ENCODE measurements at places on chromosomes 4 and X.

GRCh38 chr4:23993373-23993772, 103.5 kb upstream of the PPARGC1A start:
- DNase-seq = no peak

GRCh38 chrX:30819080-30819479, 70.0 kb downstream of the TAB3 start:
- no peak for DNase-seq

- no peak for DNase-seq
Measured at GRCh38 chrX:12390301-12390700, 252.0 kb downstream of the FRMPD4 start.

GRCh38 chrX:8657883-8658282, 74.1 kb downstream of the ANOS1 start:
- DNase-seq = no peak

DNA sequence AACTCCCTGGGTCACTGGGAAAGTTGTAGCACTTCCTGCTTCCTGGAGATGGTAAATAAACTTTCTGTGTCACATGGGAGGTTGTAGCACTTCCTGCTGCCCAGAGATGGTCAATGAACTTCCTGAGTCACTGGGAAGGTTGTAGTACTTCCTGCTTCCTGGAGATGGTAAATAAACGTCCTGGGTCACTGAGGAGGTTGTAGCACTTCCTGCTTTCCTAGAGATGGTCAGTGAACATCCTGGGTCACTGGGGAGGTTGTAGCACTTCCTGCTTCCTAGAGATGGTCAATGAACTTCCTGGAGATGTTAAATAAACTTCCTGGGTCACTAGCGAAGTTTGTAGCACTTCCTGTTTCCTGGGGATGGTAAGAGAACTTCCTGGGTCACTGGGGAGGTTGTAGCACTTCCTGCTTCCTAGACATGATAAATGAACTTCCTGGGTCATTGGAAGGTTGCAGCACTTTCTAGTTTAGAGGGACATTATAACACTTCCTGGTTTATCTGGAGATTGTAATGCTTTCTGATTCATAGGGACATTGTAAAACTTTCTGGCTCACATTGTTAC, 62.3 kb upstream of the CD99 start:
- no peak for DNase-seq

DNA sequence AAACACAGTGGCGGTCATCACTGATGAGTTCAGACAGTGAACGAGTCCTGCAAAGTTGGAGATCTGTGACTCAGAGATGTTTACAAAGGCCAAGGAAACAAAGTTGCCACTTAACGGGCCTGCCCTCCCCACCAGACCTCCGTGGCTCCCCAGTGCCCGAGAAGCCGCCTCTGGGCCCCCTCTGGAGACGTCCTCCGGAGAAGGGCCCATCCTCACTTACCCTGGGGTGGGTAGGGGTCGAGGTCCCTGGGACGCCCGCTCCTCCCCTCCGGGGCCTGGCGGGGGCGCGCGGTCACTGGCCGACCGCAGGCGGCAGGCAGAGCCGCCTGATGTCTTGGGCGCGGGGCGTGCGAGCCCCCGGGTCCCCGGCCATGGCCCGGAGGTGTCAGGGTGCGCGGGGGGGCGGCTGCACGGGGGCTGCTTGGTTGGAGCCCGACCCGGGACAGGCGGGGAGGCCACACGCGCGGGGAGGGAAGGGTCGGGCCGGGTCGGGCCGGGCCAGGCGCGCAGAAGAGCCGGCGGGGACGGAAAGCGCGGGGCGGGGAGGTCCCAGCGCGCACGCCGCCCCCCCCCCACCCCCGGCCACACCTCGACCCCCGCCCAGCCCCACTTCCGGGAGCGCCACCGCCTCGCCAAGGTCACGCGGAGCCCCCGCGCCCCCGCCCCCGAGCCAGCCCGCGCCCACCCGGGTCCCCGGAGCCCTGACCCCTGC, 529 bp downstream of the DHRSX start:
- DNase-seq = no peak

DNA sequence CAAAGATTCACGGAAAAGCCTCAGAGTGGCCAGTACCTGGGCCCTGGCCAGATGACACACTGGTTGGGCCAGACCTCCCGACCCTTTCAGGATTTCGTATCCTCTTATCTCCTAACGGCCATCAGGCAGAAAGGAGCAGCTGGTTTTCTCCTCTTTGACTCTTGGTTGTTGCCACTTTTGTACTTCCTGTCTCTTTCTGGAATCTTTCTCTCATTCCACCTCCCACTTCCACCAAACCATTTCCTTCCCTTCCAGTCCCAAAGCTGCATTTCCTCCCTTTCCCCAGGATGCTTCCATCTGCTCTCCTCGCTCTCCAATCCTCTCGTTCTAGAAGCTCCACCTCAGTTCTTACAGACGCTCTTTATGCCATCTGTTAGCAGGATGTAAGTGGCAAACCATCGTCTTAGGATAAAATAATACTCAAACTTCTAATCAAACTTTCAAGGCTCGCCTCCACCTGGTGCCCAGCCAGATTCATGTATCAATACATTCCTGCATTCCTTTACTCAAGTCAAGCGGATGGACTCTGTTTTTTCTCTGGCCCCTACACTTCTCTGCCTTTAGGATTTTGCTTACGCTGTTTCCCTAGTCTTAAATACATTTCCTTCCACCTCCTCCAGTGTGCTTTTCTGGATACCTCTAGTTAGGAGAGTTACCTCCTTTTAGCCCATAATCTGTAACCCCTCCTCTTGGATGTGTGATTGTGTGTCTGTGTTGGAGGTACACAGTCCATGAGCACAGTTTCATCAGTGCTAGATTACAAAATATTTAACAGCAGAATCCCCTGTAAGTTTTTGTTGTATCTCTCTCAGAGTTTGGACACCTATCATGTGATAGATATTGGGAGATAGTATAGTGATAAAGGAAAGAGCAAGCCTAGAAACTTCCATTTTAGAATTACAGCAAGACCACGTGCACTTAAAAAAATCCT, 70.4 kb downstream of the LDB2 start:
- DNase-seq = no peak

DNA sequence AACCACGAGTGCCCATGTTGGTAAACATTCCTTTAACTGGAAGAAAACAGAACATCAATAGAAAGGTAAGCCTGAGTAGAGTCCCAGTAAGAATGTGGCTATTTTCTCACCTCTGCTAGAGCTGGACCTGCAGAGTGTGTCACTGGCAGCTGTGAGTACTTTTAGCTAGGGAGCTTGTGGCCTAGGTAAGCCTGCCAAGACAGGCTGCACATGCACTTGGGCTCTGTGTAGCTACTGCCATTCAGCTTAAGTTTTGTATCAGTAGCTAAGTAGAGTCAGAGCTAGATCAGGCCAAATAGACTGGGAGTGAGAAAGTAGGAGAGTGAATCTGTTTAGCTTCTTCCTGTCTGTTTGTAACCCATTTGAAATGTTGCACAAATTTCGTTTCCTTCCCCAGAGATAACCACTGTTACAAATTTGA, 35.3 kb downstream of the RBPJ start:
- DNase-seq = no peak

GRCh38 chr4:143225167-143225566, 40.5 kb downstream of the USP38 start:
- no peak for DNase-seq

DNA sequence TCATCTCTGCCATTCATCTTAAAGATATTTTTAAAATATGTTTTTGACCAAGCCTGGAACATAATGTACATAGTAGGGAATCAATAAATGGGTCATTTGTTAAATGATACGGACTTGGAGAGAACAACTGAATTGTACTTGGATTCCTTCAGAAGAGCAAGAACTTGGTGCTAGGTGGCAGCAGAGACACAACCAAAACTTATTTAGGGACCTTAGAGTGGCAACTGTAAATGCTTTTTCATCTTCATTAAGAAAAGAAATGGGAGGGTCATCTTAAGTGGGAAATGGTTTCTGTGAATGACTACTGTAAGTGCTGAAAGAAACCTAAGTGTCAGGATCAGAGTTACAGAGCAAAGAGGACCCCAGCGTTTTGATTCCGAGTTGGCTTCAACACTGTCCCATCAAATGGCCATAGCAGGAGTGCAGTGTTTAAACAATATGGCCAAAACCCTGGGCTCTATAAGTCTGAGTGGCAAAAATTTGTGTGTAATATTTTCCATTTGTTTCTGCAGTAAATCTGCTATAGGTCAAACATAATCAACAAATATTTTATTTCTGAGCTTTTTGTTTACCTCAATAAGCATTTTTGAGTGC, 213.6 kb downstream of the PALLD start:
- DNase-seq = no peak

DNA sequence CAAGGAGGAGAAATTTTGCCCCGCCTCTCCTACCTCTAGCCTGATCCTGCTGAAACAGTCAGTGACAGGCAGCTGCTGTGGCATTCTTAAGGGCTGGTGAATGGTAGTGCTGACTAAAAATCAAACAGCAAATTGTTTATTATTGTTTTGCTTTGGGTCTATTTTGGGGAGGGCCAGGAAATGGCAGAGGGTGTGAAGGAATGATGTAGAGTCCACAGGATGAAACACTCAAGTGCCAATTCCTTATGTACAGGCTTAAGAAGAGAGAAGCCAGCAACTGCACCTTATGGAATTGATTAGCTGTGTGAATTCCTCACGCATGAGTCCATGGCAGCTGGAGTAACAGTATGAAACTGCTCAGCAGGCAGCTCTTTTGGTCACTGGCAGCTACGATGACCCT, 39.7 kb downstream of the VEGFC start:
- DNase-seq = no peak

GRCh38 chr4:70772929-70773555, 51.3 kb downstream of the RUFY3 start:
- no peak for DNase-seq

- no peak for DNase-seq
Measured at GRCh38 chr4:2051086-2051485, 8.0 kb upstream of the NAT8L start.

DNA sequence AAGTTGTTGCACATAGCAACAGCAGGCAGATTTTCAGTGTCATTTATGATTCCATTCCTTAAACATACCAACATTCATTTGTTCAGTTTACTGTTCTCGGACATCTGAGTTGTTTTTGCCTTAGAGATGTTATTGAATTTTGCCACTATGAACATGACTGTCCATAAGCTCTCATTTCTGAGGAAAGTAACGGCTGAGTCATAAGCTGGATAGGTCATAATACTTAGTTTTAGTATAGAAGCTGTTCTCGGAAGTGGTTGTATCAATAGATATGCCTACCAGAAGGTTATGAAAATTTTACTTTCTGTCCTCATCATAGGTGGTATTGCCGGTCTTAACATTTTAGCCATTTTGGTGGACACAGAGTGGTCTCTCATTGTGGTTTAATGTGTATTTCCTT, 157.1 kb upstream of the CLNK start:
- DNase-seq = no peak

DNA sequence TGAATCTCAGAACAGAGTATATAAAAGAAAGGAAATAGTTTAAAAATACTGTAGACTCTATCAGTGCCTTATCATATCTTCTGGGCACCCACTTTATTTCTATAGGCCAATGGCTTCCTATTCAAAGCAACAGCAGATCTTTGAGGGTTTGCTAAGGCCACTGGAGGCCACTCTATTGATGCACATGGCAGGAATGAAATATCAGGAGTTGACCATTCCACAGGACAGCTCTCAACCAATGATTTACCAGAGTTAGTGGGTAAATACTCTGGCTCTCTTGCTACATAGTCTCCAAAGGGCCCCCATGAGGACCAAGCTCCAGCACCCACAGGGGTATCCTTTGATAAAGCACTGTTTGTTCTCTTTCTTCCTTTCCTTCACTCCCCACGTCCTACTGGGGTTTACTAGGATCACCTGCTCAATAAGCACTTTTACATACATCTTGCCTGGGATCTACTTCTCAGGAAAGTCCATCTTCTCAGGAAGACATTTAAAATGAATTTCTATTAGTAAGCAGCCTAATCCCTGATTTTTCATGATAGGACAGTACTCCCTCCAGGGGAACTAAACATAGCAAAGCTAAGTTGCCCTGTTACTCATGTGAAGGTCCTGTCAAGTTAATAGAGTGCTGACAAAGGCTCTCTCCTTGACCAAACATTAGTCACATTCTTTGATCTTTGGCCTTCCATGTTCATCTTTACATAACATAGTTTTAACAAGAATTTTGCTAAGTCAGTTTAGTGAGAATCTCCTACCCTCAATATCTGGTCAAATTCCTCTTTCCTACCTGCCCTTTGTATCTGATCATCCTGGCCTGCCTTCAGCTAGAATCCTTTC, 459.7 kb downstream of the GRXCR1 start:
- no peak for DNase-seq

GRCh38 chr4:174538123-174538875, 16.0 kb upstream of the HPGD start:
- no peak for DNase-seq

DNA sequence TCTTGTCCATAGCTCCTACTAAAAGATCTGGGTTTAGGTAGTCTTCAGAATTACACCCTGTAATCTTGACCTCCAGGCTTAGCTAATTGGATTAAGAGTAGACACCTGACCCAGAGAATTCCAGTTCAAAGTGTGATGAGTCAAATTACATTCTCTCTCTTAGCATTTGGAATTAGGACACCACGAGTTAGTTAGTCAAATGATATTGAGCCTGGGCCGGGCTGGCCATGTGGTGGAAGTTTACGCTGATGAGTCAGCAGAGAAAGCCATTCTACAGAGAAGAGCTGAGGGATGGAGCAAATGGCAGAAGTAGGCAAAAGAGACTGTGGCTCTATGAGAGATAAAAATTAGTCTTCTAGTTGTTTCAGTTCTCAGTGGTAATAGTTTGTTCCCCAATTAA, 31.1 kb downstream of the CEP44 start:
- DNase-seq = no peak

- DNase-seq = no peak
Measured at GRCh38 chr4:27861381-27861787, 1000.7 kb downstream of the STIM2 start.

- DNase-seq = no peak
Measured at GRCh38 chr4:186900232-186900900, 176.7 kb upstream of the FAT1 start.

- no peak for DNase-seq
Measured at GRCh38 chrX:64097891-64098290, 107.6 kb downstream of the AMER1 start.

DNA sequence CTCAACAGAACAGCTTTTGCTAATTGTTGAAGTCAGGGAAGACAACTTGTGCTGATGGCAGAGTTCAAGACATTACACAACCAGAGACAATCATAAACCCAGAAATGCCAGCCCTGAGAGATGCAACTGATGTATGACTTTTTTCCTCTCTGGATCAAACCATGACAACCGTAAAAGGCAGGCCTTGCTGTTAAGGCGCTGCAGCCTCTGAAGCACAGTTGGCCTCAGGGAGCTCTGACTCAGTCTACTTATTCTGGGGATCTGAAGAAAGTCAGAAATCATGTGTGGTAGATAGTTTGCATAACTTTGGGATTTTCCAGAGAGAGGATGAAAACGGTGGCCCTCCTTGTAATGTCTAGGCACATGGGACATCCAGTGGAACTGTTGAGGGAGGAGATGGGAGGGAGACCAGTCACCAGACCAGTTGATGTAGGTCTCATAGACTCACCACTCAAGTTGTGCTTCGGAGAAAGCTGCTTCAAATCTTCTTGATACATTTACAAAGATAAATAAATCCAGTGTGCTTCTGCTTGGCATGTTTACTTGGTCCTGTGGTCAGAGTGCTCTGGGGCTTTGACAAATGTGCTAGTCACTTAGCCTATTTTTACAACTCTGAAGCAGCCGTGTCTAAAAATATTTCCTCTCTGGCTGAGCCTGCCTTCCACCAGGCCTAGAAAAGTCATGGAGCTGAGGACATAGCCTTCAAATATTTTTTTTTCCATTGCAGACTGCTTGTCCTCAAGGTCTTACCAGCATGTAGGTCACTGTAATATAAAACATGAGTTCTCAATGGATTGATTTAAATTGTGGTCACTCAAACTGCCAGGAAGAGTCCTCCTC, 7.5 kb downstream of the HADH start:
- DNase-seq = no peak

- no peak for DNase-seq
Measured at GRCh38 chr4:168646001-168646768, 149.3 kb downstream of the PALLD start.
